ENCODE measurements at places on chromosomes 5 and 9.

GRCh38 chr9:114046875-114047274, 31.2 kb downstream of the AMBP start:
- DNase-seq: no peak

GRCh38 chr5:9094582-9094981, 451.3 kb downstream of the SEMA5A start:
- DNase-seq: no peak

DNA sequence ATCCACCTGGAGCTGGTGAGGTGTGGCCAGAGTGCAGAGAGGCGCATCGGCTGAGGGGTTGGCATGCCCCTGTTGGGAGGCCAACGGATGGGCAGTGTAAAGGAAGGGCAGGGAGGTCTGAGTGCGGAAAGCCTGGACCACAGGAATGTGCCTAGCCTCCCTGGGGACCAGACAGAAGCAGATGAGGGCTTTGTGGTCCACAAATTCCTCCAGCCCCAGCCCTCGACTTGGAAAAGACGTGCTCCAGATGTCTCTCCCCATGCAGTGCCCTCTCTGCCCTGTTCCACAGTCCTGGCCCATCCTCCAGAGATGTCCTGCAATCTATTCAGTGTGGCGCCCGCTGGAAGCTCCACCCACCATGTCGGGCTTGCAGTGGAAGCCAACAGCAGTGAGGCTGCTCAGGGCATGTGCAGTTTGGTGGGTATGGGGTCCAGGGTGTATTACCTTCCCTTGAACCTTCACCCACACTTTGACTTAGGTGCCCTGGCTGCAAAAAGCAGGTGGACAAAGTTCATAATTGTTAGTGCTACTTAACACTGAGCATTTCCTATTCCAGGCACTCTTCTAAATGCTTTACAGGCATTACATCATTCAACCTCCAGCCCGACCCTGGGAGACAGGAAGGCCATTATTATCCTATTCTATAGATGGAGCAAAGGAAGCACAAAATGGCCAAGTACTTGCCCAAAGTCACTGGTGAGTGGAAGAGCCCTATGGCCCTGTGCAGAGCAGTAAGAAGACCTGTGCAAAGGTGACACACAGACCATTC, 120.2 kb upstream of the SLC25A48 start:
- no peak for DNase-seq

GRCh38 chr5:156414391-156414790, 87.4 kb downstream of the SGCD start:
- no peak for DNase-seq

DNA sequence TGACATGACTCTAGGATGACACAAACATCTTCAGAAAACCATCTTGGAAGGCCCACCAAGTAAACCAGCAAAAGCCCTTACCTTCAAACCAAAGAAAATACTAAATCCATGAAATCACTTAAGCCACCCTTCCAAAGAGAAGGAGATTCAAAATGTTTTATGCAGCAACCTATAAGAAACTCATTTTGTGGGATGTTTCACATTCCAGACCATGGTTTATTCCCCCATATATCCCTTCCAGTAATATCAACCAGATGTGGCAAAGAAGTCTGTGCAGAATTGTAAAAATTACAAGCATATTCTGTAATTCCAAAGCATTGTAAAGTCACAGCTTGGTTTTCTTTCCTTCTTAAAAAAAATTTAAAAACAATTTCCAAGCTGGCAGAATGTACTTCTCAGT, 117.4 kb downstream of the SLIT3 start:
- no peak for DNase-seq

GRCh38 chr5:143515829-143516228, 112.3 kb upstream of the NR3C1 start:
- DNase-seq: no peak

GRCh38 chr5:154320224-154321089, 125.3 kb upstream of the SAP30L start:
- no peak for DNase-seq

- no peak for DNase-seq
Observed at GRCh38 chr5:154071799-154072413, 33.1 kb downstream of the MFAP3 start.

DNA sequence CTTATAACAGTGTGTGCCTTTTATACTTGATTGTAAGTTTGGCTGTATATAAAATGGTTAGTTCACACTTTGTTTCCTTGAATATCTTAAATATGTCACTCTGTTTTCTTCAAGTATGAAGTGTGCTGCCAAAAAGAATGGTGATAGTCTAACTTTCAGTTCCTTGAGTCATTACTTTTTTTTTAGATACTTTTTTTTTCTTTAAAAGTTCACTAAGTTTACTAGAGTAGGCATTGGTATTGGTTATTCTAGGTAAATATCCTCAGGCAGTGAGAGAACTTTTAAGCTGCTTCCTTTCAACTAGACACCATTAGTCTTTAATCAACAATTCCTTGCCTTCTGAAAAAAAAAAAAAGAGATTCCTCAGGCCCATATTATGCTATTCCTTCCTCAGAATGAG, 41.9 kb downstream of the SPEF2 start:
- no peak for DNase-seq

GRCh38 chr5:137923856-137924255, 34.6 kb downstream of the PKD2L2 start:
- DNase-seq: no peak

GRCh38 chr5:160048131-160048530, 39.2 kb downstream of the TTC1 start:
- DNase-seq: no peak

DNA sequence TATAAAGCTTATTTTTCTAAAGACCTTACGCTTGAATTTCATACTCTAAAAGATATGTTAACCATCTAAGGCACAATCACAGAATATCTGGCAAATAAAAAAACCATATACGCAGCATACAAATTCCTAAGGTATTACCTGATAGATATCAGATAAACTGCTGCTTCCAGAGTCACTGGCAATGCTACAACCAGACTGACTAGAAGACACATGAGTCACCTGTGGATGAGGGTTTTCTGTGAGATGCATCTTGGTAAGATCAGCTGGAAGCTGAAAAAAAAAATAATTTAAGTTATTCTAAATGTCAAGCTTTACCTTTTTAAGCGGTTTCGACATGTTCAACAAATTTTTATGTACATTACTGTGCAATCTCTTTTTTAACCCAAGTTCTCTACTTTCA, 113.8 kb downstream of the RAPGEF6 start:
- DNase-seq: no peak

- no peak for DNase-seq
Observed at GRCh38 chr5:23445573-23445972, 61.8 kb upstream of the PRDM9 start.

DNA sequence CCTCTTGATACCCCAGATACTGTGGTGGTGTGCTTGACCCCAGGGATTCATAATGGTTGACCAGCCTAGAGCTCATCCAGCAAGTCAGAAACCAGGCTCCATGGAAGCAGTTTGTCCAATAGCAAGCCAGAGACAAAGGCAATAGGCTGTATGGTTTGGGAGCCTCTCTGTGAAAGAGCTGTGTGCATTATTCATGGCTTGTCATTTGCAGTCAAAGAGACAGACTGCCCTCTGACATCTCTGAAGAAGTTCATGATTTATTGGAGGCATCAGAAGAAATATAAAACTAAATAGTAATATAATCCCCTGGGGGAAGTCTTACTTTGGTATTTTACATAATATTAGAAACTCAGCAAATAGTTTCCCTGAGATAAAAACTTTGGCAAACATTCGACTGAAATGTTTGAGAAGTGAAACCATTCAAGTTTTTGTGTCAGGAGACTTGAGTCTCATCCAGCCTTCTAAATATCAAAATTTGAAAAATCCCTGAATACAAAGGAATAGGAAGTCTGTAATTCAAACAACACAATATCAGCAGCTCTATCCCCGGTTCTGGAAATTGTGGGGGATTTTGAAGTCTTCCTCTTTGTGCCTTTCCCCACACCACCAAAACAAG, 250.3 kb downstream of the ZSWIM6 start:
- no peak for DNase-seq

- DNase-seq: no peak
Observed at GRCh38 chr5:159518371-159518770, 188.1 kb upstream of the IL12B start.

- DNase-seq: no peak
Observed at GRCh38 chr5:177598477-177598876, 1.5 kb upstream of the B4GALT7 start.

GRCh38 chr5:23482642-23483041, 24.8 kb upstream of the PRDM9 start:
- no peak for DNase-seq

GRCh38 chr9:89885156-89885555, 280.3 kb downstream of the GADD45G start:
- DNase-seq: no peak

DNA sequence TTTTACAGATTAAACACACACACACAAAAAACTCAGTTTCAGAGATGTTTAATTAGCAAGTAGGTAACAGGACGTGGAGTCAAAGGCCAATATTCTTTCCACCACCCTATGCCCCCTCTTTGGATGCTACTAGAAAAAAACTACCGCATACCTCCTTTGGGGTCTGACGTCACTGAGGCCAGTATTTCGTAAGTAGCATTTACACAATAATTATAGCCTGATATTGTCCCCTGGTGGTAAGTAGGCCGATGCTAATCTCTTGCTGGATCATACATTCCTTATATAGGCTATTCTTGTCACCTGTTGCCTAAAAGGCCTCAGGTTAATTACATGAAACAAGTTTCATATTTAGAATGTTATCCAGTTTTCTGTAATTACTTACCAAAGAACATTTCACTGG, 21.0 kb upstream of the SMARCA2 start:
- no peak for DNase-seq

GRCh38 chr9:72173080-72173479, 23.8 kb downstream of the GDA start:
- no peak for DNase-seq

DNA sequence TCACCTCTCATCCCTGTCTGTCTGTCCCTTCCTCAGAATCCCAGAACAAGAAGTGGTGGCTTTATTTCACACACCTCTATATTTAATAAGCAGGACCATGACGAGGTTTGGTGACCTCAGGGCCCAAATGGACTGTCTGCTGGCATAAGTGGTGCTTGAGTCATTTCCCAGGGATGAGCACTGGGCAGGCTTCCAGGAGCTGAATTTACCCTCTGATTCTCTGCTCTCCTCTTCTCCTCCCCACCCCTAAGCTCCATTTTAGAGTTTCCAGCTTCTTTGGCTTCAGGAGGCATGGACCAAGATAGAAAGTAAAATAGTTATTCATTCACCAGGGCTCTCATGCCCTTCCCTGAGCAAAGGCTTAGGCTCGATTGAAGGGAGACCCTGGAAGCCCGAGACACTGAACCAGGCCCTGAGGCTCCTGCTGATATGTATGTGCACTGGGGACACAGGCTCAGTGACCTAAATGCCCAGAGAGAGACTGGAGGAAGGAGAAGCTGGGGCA, 69.1 kb downstream of the PPARGC1B start:
- no peak for DNase-seq

GRCh38 chr5:139637438-139638089, 10.6 kb upstream of the CXXC5 start:
- DNase-seq: no peak

DNA sequence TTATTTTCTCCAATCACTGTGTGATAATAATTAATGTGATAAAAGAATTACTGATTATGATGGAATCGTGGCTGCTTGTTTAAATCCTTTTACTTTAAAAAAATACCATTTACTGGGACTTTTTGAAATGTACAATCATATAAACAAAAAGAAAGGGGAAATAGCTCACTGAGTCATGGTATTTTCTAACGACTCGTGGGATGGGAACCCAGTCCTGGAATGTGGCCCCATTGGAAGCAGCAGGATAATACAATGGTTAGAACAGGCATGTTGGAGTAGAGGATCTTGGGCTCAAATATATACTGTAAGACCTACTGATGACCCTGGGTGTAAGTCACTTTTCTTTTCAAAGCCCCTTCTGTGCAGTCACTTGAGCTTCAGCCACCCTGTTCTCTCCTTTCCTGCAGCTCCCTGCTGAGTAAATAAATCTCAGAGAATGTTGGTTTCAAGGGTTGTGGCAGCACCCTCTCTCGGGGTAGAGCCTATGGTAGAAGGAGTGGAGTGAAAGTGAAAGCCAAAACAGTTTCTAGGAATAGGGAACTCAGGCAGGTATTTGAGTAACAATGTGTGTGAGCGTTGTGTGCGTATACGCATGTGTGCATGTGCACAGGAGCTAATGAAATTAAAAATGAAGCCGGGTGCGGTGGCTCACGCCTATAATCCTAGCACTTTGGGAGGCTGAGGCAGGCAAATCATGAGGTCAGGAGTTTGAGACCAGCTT, 40.8 kb upstream of the LARP1 start:
- DNase-seq: no peak

Measured in stimulated activated CD8-positive, alpha-beta memory T cell treated with anti-CD3 and anti-CD28 coated beads, Interleukin-15, amount 100 ng/mL, for 24 hours (primary cell).